Uterus (tissue), 4 donors: ENCODE measurements at places on chromosomes 13 and 19.

DNA sequence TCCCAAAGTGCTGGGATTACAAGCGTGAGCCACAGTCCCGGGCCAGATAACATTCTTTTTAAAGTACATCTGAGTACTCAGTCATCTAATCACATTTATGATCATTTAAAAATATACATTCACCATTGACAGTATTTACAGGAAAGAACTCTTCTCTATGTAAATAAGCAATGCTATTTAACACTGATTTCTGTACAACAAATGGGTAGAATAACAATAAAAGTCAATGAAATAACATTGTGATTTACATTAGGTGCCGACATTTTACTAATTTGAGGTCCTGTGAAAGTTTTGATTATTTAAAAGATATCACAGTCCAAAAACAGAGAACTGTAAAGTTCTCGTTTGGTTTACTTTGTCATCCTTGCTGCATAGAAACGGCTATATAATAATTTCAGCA lies 1763.7 kb downstream of the SLITRK1 start:
- no peak for DNase-seq

DNA sequence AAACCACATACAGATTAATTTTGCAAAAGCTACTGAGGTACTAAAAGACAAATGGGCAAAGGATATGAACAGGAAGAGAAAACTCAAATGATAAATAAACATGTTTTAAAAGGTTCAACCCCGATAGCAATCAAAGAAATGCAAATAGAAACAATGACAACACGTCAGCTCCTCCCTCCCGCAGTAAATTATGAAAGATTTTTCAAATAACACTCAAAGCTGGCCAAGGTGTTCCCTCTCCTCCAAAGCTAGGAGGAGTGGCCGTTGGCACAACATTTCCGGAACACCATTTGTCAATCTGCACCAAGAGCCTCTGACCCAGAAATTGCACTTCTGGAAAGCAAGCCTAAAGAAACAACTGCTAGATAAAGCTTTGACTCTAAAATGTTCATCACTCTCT lies 28.3 kb downstream of the INSR start:
- DNase-seq, result peak; percentile 42

- no peak for DNase-seq
These were observed 340.3 kb downstream of the OLFM4 start for GRCh38 chr13:53368948-53369347.

DNA sequence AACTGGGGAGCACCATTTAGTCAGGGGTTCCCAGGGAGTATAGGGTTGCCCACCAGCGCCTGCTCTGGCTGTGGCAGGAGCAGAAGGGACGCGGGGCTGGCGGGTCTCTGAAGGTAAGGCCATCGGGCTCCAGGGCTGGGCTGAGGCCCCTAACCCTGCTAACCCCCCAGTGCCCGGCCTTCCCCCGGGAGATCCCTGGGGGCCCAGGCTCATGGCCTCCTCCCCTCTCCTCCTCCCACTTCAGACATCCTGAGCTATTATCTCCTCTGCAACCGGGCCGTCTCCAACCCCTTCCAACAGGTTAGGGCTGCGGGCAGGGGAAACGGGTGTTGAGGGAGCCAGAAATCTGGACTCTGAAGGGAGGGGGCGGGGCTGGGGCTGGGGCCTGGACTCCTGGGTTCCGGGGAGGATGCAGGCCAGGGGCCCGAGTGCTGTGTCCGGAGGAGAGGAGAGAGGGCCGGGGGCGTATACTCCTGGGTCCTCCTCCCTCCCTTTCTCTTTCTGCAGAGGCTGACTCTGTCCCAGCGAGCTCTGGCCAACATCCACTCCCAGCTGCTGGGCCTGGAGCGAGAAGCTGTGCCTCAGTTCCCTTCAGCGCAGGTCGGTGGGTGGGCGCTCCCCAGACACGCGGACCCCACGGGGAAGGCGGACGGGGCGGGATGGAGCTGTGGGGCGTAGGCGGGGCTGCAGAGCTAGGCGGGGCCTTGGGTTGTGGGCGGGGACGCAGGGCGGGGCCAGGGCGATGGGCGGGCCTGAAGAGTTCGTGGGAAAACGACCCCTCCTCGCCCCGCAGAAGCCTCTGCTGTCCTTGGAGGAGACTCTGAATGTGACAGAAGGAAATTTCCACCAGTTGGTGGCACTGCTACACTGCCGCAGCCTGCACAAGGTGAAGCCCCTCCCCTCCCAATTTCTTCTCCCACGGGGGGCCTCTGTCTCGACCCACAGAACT lies 15.3 kb downstream of the TTYH1 start:
- DNase-seq, result no peak

GRCh38 chr13:75550159-75550567 lies 572 bp downstream of the UCHL3 start:
- DNase-seq, result peak; percentile 22

- DNase-seq, result no peak
These were observed 7.2 kb upstream of the MBNL2 start for GRCh38 chr13:97214921-97215320.

GRCh38 chr19:23896912-23897311 lies 17.8 kb upstream of the ZNF726 start:
- no peak for DNase-seq

- no peak for DNase-seq
These were observed 10.2 kb upstream of the NOP53 start for GRCh38 chr19:47735131-47735530.
